ENCODE measurements at places on chromosomes 3 and 15.

- DNase-seq, result no peak
Observed at GRCh38 chr15:78341057-78341987, 1.2 kb downstream of the CRABP1 start.

GRCh38 chr15:91099995-91100813 lies at the start of gene SV2B:
TSS of gene SV2B (plus strand) at chr15:91100257. CDS start at chr15:91226264, 126,007 bp downstream.
- DNase-seq, result peak; percentile 31

DNA sequence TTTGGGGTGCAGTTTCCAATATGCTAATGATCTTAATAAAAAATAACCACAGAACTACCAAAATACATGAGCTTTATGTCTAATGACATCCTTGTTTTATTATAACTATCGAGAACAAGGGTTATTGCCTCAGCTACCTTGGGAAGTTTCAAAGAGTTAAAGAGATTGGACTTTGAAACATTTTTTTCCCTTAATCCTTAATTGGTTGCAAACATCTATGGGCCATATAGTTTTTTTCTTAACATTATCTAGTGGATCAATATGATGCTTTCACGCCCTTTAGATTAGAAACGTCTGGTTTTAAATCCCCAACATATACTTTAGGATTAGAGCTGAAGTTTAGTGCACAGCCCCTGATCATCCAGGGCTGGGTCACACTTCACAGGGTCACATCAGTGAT lies 219.2 kb upstream of the SGO1 start:
- DNase-seq, result no peak

GRCh38 chr15:60215225-60215963 lies 182.4 kb downstream of the ANXA2 start:
- no peak for DNase-seq

GRCh38 chr15:93126599-93126998 lies 37.6 kb upstream of the RGMA start:
- no peak for DNase-seq

Measured in hematopoietic multipotent progenitor cell (in vitro differentiated cells).